ENCODE measurements at places on chromosomes 1 and 21.

- no peak for DNase-seq
These were observed at the start of gene MMP23B for GRCh38 chr1:1631782-1632420. Gene MMP23B (plus strand): TSS chr1:1632173. CDS start chr1:1632219, 46 bp downstream.

GRCh38 chr1:38444770-38445442 lies 398.3 kb upstream of the POU3F1 start:
- DNase-seq: no peak

DNA sequence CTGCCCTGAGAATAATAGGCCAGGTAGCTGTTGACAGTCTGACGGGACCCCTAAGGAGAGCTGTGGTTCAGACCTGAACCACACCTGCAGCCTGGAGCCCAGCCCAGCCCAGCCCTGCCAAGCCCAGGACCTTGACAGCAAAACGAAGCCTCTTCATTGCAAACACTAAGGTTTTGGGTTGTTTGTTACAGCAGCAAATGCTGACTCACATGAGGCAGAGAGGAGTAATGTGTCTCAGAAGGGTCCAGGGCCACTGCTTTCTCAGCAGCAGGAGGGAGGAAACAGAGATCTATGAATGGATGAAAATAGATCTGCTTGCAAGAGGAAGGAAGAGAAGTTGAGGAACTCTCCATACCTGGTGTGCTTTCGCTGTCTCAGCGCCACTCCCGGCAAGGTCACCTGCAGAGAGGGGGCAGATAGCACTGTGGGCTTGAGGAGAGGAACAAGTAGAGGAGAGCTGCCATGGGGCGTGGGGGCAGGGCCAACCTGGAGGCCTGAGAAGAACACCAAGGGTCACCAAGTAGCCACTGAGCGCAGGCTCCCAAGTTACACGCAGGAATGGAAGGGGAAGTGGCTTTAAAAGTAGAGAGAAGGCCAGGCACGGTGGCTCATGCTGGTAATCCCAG lies 127.2 kb downstream of the ZNF281 start:
- DNase-seq: no peak

- DNase-seq: no peak
These were observed 16.4 kb downstream of the LDLRAD1 start for GRCh38 chr1:54001591-54001990.

GRCh38 chr1:37473431-37474045 lies 842 bp upstream of the ZC3H12A start:
- no peak for DNase-seq

- DNase-seq: no peak
These were observed 247.0 kb downstream of the PTBP2 start for GRCh38 chr1:96968541-96968940.

GRCh38 chr1:62978741-62979140 lies 194.8 kb downstream of the ATG4C start:
- DNase-seq: no peak

- no peak for DNase-seq
These were observed 42.2 kb upstream of the TTC39A start for GRCh38 chr1:51372561-51372960.

- peak; percentile 76 for DNase-seq
These were observed 49.9 kb upstream of the CYP2J2 start for GRCh38 chr1:59976194-59977074.

All from HAP-1 (cell line).